Activated T-helper 9 cell treated with anti-CD3 and anti-CD28 coated beads, Interleukin-2, amount 50 U/mL, for 16 hours (primary cell): ENCODE measurements at places on chromosomes 6 and 20.

DNA sequence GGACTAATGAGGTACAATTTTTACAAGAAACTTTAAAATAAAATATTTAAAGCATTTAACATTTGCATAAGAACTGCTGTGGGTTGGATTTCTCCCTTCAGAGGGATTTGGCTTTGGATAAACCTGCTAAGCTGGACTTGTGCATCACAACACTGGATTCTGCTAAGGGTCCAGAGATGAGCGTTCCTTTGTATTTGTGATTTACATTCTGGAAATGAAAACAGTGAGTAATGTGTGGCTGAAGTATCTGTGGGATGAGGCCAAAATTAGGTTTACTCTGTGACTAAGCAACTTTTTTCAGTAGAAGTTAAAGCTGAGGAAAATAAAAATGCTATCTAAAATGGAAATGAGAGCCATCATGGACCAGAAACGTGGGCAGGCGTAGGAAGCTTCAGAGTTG lies 494.3 kb downstream of the EPM2A start:
- DNase-seq = no peak

GRCh38 chr6:33414592-33415271 lies 3.2 kb downstream of the CUTA start:
- no peak for DNase-seq

DNA sequence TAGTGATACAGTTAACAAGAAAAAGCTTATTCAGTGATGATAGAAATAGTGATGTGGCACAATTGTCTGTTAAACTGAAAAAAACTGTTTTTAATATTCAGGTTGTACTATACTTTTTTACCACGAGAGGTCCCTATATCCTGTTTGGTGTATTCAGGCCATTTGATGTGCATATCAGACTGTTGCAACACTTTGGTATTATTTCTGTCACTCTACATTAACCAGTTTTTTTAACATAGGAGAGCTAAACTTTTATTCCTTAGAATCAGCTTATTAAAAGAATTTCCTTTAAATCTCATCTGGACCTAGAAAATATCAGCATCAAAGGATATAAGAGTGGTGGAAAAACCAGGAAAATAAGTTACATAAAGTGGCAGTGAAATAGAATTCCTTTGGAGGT lies 36.8 kb downstream of the TSPYL4 start:
- no peak for DNase-seq

DNA sequence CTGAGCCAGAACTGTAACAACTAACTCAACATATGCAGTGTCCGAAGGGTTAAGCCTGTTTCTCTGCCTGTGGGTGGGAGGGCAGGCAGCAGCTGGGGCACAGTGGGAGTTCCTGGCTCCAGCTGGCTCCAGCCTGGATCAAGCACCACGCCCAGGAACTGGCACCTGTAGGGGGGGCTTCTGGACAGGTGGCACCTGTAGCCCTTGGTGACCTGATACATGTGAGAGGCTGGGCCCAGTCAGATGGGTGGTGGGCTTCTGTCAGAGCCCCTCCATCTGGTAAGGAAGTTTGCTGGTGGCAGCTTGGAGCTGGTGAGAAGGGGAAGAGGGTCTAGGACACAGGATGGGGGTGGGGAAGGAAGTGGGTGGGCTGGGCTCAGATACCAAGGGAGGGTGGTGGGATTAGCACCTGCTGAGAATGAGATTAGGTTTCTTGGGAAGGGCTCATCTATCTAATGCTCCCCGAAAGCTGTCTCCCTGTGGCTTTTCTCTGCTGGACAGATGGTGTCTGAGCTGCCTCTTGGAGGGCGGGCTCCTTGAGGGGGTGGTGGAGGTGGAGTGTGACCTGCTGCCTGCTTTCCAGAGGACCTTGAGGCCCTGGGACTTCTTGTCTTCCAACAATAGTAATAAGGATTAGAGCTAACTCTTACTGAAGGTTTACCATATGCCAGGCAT lies 28.5 kb downstream of the BCL2L1 start:
- DNase-seq = no peak

GRCh38 chr6:5314191-5314865 lies 53.0 kb downstream of the FARS2 start:
- DNase-seq = no peak

- no peak for DNase-seq
These were observed 151.6 kb downstream of the SYNDIG1 start for GRCh38 chr20:24620937-24621519.
